ENCODE measurements at places on chromosomes 7 and 10.
A peak's percentile ranks its signal among the peaks of the same experiment; 100 is the strongest.

GRCh38 chr10:99685597-99685967 lies 26.3 kb downstream of the ENTPD7 start:
- peak; percentile 97 for DNase-seq

DNA sequence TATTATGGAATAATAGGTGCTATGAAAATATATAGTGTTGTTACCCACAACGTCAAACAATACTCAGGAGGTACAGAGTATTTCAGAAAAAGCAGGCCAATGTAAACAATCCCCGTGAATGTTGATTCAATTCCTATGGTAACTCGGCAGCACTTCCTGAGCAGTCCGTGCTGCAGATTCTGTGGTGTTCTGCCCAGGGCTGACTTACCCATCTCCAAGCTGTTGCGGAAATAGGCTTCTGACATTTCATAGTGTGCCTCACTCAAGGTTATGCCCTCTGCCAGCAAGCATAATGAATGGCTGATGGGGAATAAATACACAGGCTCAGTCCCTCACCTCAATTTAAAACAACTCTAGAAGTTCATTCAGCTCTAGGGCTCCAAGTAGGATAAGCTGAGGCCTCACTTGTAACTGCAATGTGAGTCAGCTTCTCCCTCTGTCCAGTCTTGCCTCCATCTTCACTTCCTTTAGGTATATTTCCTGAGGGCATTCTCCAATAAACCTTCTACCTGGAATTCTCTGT lies 177.6 kb downstream of the GNAI1 start:
- DNase-seq, result peak; percentile 89

- peak; percentile 50 for DNase-seq
Measured at GRCh38 chr7:18520450-18521235, 25.1 kb downstream of the HDAC9 start.

DNA sequence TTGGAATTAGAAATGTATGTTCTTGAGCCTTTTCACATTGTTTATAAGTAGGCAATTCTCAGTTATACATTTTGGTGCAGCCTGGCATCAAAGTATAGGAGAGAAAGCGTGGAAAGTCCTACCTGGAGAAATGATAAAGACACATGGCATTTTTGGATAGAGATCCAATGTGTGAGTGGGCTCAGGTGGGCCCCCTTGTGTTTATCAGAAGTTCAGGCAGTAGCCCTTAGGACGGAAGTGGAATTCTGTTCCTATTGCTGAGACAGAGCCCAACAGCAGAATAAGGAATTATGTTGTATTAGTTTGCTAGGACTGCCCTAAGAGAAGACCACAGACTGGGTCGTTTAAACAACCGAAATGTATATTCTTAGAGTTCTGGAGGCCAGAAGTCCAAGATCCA lies 85.2 kb upstream of the AMPH start:
- no peak for DNase-seq

DNA sequence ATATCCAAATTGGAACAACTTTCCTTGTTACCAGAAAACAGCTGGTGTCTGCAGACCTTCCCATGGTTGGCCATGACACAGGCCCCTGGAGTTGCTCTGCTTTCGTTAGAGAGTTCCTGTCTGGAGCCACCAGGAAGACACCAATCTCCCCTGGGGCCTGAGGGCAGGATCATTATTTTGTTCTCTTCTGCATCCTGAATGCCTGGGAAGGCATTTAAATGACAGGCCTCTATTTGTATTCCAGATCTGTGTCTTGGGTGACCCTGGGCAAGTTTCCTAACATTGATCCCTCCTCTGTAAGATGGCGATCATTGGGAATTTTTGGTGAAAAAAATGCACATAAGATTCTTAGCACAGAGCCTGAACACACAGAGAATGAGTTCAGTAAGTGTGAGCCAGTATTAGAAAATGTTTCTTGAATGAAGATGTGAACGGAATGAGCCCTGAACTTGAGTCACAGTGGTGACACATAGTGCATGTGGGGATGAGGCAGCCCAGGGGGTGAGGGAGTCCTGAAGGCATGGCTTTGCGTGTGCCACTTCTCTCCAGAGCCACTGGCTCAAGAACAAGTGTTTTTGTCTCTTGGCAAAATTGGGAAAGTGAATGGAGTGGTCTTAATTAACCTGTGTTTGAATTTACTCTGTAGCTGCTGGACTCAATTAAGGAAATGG lies 28.4 kb downstream of the BMPER start:
- peak; percentile 93 for DNase-seq

GRCh38 chr7:49125246-49125645 lies 200.9 kb downstream of the CDC14C start:
- DNase-seq, result no peak

DNA sequence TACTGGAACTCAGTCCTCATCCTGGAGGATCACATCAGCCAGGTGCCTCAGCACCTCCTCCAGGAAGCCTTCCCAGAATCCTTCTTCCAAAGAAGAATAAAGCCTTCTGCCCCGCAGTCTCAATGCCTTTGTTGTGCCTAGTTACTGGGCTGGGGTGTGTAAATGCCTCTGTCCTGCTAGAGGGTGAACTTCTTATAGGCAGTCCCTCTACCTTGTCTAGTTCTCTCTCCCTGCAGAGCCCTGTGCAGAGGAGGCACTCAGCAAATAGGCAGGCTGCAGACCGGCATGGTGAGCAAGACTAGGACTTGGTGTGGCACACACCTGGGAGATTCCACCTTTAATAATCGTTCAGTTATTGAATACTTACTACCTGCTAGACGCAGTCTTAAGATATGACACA lies 104.7 kb upstream of the PCBD1 start:
- no peak for DNase-seq

- DNase-seq, result no peak
Measured at GRCh38 chr7:151020231-151020630, 4.1 kb downstream of the ATG9B start.

GRCh38 chr10:44471410-44471809 lies 86.5 kb upstream of the CXCL12 start:
- no peak for DNase-seq

DNA sequence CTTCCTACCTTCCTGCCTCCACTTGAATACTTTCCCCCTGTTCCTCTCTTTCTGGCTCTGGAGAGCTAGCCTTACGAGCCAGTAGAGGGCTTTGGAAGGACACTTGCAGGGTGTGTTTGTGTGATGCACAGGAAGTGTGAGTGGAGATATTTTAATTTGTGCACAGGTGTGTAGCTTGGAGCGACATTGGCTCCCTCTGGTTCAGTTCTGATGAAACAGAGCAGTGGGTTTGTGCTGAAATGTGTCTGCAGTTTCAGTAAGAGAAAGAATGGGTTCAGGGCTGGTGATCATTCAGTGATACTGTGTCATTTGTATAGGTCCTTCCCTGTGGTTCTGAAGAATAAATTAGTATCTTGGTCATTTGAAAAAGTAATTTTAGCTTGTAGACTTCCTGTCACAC lies 86.9 kb downstream of the SND1 start:
- DNase-seq, result no peak

DNA sequence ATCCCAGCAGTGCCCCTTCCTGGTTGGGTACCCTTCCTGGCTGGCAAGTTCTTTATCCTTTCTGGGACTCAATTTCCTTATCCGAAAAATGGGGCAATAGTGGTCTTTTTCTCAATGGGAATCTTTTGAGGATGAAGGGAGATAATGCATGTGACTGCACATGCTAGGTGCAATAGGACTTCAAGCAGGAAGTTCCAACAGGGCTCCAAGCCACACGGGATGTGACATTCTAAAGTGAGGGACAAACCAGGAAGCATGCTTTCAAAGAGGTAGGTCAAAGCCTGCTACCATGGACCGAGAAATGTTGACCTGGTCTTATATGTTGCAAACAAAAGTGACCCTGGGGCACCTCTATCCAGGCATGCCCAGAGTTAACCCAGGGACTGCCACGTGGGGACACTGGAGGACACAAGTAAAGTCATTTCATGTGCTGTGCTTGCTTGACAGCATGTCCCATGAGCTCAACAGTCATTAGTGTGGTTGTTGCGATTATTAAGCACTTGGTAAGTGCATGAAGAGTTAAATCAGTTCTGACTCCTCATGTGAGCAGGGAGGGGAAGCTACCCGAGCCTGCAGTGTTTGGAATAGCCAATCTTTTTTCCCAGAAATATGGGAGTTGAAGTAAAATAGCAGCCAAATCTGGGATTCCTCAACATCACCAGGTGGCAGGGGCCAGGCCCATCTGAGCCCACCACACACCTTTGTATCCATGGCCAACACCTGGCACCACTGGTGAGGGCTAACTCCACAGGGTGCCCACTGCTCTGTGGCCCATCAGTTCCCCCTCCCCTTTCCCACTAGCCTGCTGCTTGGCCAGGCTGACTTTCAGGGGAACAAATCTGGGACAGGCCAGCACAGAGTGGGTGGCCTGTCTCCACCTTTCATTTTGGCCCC lies 5.7 kb downstream of the ARHGAP22 start:
- DNase-seq, result no peak

DNA sequence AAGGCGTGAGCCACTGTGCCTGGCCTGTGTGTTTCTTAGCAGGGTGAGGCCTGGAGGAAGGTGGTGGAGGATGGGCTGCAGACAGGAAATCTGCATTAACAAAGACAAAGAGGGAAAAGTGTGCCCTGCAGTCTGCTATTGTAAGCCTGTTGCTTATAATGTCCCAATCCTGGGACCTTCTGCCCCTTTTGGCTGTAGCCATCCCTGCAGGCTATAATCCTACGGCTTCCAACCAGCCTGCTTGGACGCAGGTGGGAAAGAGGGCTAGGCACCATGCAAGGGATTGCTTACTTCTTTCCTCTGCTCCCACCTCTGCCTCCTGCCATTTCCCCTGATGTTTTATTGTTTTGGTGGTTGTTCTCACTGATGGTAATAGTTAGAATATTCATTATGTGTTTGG lies 434.3 kb downstream of the PLXNA4 start:
- DNase-seq, result no peak

DNA sequence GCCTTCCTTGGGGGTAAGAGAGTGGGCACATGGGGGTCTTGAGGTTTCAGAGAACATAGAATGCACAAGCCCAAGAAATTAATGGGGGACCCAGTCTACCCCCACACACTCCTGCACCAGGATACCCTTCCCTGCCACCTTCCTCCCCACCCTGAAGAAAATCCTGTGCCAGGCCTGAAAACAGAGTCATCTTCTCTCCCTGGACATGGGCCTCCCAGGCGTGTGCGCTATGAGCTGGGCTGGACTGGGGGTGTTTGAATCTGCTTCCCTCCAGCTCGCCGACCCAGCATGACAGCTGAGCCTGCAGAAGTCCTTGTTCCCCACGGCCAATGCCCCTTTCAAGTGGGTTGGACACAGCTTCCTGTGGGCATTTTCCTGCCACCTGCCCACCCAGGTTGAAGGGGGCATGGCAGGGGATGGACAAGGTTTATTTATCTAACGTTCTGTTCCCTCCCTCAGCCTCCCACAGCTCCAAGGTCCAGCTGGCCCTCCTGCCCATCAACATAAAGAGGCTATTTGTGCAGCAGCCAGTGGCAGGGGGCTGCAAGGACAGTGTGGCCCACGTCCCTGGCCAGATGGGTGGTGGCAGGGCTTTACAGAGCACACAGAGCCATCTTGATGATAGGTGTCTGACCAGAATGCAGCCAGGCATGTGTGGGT lies 141.0 kb downstream of the SH3PXD2A start:
- DNase-seq, result no peak

- DNase-seq, result peak; percentile 89
Measured at GRCh38 chr10:99984211-99985034, 25.3 kb downstream of the DNMBP start.

DNA sequence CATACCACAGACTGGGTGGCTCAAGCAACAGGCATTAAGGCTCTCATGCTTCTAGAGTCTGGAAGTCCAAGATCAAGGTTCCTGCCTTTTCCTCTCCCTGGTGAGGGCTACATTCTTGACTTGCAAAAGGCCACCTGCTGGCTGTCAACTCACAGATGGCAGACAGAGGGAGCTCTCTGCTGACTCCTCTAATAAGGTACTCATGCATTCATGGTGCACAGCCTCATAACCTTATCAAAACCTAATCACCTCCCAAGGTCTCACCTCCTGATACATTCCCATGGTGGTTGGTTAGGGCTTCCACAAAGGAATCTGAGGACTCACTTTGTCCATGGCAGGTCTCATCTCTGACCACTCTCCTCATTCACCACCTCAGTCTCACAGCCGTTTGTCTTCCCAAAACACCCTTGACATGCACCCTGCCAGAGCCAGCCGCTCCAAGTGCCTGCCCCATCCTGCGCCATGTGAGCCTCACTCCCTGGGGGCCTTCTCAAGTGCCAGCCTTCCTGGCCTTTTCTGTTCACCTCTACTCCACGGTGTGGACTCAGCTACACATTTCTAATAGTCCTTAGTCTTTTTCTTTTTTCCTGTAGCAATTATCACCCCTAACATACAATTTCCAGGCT lies 400.3 kb upstream of the ADARB2 start:
- DNase-seq, result peak; percentile 76

DNA sequence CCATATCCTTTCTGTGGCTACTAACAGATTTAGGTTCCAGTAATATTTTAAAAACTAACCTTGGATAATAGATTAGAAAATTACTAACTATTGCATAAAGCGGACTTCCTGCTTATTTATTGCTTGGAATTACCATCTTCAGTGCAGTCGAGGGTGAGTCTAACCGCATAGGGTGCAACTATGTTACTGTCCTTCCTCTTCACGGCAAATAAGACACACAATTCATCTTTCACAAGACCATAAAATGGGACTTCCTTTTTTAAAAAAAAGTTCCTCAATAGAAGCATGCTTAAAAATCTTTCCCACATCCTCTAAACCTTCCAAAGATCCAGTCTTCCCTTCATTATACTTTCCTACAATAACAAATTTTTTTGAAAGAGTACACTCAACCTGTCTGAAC lies 2.1 kb downstream of the SLC25A40 start:
- no peak for DNase-seq

- DNase-seq, result peak; percentile 79
Measured at GRCh38 chr10:75773231-75773780, 341.9 kb downstream of the LRMDA start.

DNA sequence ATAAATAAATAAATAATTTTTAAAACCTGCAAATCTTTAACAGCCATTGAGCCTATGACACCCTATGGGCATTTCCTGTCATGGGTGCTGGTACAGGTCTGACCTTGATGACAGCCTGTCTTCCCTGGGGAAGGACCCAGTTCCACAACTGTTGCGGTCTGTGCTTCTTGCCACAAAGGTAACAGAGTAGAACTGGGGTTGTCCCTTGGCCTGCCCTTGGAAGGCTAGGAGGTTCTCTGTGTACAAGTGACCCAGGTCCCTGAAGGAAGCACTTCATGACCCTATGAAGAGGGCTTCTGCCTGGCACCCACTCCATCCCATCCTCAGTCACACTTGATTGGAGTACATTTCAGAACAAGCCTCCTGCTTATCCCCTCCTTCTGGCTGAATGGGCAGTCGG lies 66.9 kb downstream of the OGDH start:
- no peak for DNase-seq

- DNase-seq, result no peak
Measured at GRCh38 chr10:23870651-23871610, 338.0 kb upstream of the KIAA1217 start.

GRCh38 chr7:10706875-10707493 lies 266.7 kb upstream of the PHF14 start:
- DNase-seq, result no peak

DNA sequence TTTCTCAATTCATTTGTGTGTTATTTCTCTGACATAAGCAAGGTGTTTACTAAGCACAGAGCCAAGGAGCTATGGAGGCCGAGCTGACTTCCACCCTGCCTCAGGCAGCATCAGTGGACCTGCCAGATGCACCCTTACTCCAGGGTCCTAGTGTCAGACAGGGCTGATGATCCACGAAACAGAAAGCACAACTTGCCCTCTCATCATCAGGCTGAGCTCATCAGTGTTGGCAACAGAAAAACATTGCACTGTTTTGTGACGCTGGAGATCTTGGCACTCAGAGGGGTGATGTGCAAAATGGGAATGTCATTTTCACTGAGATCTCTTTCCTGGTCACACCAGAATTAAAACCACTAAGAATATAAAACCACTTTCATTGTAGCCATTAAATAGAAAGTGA lies 201.8 kb downstream of the GLI3 start:
- no peak for DNase-seq

GRCh38 chr7:140170375-140170774 lies 6.4 kb downstream of the KDM7A start:
- DNase-seq, result no peak
